Stimulated activated CD8-positive, alpha-beta memory T cell treated with anti-CD3 and anti-CD28 coated beads, Interleukin-7, amount 100 ng/mL, for 1 hour (primary cell): ENCODE measurements at places on chromosomes 11 and 22.

DNA sequence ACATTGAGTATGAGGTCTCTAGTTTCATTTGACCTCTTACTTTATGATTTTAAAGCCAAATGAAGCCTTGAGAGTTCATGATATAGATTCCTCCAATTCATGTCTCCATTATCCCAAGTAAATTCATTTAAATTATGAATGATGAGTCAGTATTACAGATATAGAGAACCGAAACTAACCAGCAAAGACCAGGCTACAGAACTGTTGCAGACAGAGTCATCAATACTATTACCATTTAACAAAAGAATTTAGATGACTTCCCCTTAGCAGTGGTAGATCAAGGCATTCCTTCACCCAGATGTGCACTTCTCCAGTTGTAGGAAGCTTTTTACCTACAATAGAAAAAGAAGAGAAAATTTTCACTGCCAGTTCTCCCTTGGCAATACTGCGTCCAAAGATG lies 11.8 kb upstream of the CCDC89 start:
- no peak for DNase-seq

DNA sequence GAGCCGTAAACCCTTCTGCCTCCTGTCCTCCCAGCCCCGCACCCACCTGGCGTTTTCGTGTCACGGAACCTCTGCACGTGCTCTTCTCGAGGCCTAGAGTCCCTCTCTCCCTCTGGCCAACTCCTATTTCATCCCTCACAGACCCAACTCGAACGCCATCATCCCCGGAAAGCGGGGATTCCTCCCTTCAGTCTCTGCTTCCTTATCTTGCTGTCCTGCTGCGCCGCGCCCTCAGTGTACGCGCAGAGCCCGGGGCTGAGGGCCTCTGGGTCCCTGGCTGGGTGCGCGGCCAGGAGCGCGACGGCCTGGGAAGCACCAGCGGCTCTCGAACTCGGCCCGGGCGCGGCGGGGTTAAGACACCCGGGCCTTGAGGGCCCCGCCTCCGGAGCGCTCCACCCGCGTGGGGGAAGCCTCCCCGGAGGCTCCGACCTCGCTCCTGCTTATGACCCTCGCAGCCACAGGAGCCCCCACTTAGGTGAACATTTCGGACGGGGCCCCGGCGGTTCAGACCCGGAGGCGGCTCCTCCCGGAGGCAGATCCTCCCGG lies 398 bp upstream of the ATG16L2 start:
- no peak for DNase-seq

DNA sequence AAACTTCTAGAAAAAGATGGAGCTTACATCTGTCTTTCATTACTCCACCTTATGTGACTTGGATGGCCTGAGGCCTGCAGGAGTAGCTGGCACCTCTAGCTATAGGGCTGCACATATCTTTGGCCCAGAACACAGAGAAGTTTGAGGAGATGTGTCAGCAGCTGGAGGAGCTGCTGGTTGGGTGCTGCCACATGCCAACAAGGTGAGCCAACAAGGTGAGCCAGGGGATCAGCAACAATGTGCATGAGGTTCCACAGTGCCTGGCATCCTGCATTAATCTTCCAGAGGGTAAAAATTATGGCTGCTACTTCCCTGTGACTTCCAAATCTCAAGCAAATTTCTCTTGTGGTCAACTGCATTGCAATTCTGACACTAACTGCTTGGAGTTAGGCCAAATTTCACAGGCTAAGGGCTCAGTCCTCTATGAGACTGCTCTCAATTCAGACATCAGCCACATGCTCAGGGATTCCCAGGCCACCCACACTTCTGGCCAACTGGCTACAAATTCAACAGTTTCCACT lies 16.0 kb downstream of the RBM7 start:
- no peak for DNase-seq

DNA sequence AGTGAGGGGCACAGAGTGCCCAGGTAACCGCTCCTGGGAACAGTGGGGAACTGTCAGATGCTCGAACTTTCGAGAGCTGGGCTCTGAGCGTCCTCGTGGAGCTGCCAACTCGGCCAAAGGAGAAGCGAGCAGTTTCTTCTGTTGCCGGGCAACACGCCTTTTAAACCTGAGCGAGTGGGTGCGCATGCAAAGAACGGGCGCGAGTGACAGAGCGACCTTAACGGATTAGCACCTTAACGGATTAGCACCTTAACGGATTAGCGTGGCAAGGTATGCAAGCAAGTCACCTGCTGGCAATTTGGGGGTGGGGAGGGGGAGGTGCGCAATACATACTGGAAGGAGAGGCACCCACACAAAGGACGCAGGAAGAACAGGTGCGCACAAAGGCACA lies 61.8 kb upstream of the PRODH start:
- no peak for DNase-seq

GRCh38 chr11:117478126-117478860 lies 150.6 kb downstream of the CEP164 start:
- DNase-seq = no peak
